Pulmonary artery endothelial cell (primary cell): ENCODE measurements at places on chromosomes 13 and 19. TPM values are rescaled to one million over a fixed set of nuclear protein-coding genes. Genes with fewer than 3 reads are reported as not detected.

DNA sequence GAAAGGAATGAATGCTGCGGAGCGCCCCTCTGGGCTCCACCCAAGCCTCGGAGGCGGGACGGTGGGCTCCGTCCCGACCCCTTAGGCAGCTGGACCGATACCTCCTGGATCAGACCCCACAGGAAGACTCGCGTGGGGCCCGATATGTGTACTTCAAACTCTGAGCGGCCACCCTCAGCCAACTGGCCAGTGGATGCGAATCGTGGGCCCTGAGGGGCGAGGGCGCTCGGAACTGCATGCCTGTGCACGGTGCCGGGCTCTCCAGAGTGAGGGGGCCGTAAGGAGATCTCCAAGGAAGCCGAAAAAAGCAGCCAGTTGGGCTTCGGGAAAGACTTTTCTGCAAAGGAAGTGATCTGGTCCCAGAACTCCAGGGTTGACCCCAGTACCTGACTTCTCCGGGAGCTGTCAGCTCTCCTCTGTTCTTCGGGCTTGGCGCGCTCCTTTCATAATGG lies 8.6 kb downstream of the PDX1 start:
- no peak for DNase-seq

The IFNL1 gene
- not detected in 2 replicates for total RNA-seq

DNA sequence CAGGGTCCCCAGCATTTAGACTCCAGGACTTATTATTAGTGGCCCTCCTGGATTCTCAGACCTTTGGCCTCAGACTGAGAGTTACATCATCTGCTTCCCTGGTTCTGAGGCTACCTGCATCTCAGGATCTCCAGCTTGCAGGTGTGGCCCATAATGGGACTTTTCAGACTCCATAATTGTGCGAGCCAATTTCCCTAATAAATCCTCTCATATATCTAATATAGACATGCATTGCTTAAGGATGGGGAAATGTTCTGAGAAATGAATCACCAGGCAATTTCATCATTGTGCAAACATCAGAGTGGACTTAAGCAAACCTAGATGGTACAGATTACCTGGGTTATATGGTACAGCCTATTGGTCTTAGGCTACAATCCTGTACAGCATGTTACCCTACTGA lies 116.5 kb upstream of the FBXL3 start:
- no peak for DNase-seq

DNA sequence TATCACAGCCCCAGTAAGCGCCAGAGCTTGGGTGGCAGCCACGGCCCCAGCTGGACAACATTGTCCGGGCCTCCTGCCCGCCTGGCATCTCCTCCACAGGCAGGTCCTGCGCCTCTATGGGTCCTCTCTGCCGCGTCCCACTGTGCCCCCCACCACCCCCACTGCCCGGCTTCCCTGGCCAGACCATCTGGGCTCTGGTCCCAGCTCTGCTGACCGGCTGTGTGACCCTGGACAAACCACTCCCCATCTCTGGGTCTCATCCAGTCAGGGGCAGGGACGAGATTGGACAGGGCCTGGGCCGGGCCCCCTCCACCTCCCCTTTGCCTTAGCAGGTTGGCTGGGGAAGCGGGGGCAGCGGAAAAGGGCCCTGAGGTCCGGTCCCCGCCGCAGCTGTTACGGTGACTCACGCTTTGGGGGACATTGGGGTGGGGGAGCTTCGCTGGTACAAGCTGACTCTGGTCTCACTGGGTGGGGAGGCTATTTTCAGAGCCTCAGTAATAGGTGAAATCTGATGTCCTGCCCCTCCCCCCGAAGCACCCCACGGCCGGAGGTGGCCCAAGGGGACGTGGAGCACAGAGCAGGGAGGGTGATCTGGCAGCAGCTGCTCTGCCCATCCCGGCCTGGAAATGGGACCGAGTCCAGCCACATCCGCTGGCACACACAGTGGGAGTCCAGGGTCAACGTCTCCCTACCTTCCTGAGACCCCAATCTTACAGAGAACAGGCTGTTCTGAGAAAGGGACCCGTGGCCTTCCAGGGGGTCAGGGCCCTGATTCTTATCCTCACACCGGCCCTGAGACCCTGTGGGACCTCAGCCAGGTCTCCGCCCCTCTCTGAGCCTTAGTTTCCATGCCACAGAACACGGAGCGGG lies 9.1 kb downstream of the NFIC start:
- no peak for DNase-seq

The SMAD9 gene
- 3.2 and 5.0 TPM in 2 replicates for total RNA-seq

- DNase-seq, result no peak
These were observed 106.1 kb downstream of the COL4A2 start for GRCh38 chr13:110413016-110413675.

GRCh38 chr19:55284405-55285058 lies 735 bp downstream of the BRSK1 start:
- DNase-seq, result no peak

DNA sequence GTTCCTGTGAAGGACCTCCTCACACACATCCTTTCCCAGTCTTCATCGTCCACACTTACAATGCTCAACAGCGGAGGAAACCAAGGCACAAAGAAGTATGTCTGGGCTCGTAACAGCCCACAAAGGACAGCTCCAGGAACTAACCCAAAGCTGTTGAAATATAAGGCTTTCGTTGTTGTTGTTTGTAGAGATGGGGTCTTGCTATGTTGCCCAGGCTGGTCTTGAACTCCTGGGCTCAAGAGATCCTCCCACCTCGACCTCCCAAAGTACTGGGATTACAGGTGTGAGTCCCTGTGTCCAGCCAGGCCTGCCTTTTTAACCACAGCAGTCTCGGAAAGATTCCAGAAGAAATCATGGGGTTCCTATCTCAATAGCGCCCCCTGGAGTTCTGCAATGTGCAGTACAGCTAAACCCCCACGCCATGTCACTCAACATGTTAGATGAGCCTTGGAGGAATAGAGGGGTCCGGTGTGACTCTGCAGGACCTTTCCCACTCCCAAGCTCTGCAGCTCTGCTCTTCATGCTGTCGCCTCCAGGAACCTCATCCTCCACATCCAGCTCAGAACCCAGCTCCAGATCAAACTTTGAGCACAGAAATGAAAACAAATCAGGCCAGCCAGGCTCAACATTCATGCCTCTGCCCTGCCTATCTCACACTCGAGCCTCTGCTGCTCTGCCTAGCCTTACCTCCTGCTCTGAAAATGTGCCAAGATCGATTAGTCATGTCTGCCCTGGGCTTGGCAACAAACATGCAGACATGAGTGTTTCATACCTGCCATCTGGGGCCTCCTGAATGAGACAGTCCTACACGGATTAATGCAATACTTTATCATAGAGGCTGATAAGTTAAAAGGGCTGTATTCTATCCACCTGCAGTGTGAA lies 7.5 kb downstream of the PLA2G4C start:
- no peak for DNase-seq

GRCh38 chr19:39218230-39219007 lies 14.4 kb upstream of the SYCN start:
- no peak for DNase-seq

The ATXN8OS gene
- not detected in 2 replicates for total RNA-seq

DNA sequence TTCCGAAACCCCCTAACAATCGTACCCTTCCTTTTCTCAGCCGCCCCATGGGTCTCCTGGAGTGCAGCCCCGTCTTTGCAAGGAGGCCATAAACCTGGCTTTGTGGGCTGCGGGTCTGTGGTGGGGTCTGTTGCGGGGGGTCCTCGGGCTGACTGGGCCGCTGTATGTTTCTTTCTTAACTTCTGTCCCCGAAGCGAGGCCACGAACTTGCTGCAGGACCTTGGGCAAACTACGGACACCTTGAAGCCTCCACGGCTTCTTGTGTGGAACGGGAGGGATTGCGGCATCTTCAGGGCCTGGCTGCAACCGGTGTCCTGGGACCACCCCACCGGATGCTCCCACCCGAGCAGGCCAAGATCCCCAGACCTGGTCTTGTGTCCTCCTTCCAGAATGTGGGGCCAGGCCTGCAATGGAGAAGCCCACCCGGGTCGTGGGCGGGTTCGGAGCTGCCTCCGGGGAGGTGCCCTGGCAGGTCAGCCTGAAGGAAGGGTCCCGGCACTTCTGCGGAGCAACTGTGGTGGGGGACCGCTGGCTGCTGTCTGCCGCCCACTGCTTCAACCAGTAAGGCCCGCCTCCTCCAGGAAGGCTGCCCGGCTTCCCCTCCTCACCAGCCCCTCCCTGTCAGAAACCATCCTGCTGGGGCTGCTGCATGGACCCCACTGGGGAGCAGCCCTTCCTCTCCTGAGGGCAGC lies 12.0 kb downstream of the TIMM13 start:
- no peak for DNase-seq

The NTN5 gene
- total RNA-seq, result 0.07 TPM in 1 of 2 replicates, not detected in the other

GRCh38 chr19:1015782-1016646 lies 4.9 kb downstream of the TMEM259 start:
- no peak for DNase-seq

The REEP6 gene
- 0.53 and 0.60 TPM in 2 replicates for total RNA-seq

DNA sequence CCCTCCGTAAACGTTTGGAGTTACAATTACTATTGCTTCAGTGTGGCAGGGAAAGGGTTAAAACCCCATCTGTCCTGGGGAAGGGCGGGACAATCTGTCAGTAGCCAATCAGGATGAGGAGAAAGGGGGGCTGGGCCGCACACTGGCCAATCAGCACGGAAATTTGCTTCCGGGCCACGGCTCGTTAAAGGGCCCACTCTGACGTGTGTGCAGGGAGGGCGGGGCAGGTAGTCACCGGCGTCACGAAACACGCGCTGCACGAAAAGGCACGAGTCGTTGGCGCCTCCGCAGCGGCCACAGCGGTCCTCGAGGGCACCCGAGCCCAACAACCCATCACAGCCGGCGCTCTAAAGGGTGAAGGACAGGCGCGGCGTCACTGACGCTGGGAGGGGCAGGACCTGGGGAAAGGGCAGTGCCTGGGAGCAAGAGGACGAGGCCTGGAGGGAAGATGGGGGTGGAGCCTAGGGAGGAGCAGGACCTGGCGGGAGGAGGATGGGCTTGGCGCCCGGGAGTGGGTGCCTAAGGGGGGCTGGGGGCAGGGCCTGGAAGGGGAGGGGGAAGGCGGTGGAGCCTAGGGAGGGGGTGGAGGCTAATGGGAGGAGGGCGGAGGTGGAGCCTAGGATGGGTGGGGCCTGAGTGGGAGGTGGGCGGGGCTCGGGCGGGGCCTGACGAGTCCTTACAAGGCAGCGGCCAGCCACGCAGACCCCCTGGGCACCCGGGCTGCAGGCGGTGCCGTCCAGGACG lies 4.9 kb downstream of the ADAMTSL5 start:
- peak; percentile 69 for DNase-seq

The RFPL4AL1 gene
- 0.21 TPM in 1 of 2 replicates, not detected in the other for total RNA-seq

GRCh38 chr19:49364083-49364737 lies 533 bp downstream of the DKKL1 start:
- no peak for DNase-seq

DNA sequence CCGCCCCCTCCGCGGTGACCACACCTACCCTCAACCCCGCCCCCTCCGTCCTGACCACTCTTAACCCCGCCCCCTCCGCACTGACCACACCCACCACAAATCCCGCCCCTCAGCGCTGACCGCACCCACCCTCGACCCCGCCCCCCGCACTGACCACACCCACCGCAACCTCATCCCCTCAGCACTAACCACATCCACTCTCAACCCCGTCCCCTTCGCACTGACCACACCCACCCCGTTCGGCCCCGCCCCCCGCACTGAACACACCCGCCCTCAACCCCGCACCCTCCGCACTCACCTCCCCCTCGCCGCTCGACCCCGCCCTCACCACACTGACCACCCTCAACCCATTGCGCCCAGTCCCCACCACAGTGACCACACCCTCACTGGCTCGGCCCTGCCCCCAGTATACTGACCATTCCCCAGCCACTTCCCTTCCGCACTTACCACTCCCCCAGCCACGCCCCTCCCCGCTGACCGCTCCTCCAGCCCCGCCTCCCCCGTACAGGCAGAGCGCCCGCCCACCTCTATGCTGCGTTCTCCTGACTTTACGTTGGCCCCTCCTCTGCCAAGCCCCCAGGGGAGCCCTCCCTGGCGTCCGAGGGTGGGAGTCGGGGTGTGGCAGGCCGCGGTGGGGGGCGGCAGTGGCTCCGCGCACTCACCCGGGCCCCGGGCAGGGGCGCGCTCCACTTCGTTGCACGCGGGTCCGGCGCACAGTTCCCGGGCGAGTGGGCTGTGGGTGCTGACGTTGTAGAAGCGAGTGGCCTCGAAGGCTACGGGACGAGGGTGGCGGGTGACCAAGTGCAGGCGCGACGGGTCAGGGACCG lies 8.4 kb downstream of the F2RL3 start:
- DNase-seq, result peak; percentile 69

DNA sequence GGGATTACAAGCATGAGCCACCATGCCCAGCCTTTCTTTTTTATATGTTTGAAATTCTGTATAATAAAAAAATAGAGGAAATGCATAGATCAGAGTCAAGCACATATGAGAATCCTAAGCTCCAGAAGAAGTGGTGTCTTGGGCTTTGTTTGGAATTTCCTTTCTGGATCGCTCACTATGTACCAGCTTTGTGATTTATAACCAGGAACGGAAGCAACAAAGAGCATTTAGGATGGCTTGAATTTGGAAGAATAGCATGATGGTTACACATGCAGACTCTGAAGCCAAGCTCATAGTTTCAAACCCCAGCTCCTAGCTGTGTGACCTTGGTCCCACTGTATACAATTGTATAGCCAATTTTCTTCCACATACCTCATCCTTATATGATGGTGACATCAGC lies 28.0 kb upstream of the SLC15A1 start:
- no peak for DNase-seq

The TMEM150B gene
- not detected in 2 replicates for total RNA-seq

The HIPK4 gene
- 0.07 TPM in 1 of 2 replicates, not detected in the other for total RNA-seq

The ZNF433 gene
- total RNA-seq, result 2.4 and 2.6 TPM in 2 replicates

GRCh38 chr19:821825-822503 lies at the start of gene PLPPR3:
PLPPR3 (minus strand) TSS chr19:821955; CDS start chr19:821559, 396 bp downstream.
- no peak for DNase-seq

DNA sequence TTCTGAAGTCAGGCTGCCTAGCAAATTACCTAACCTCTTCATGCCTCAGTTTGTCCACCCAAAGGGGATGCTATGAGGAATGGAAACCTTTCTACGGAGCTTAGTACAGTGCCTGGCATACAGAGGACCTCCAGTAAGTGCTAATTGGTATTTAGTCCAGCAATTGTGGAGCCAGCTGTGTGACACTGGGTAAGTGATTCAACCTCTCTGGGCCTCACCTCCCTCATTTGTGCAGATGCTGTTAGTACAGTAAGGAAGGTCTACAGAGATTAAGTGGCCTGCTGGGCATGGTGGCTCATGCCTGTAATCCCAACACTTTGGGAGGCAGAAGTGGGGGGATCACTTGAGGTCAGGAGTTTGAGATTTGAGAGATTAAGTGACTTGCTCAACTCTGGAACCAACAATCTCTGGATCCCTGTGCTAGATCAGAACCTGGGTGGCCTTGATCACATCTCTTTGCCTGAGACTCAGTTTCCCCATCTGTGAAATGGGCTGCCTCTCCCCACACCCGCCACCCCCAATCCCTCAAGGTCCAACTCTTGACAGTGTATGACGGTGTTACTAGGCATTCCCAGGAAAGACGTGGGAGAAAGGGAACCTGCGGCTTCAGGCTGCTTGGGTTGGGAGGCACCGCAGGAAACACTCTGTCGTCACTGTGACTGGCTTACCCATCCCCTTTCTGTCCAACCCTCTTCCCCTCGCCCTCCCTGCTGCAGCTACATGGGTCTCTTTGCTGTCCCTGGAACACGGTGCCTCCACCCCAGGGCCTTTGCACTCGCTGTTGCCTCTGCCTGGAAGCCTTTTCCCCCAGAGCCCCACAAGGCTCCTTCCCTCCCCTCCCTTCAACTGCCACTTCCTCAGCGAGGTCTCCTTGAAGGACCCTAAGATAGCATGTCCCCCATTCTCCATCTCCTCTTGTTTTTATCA lies 18.3 kb downstream of the PRKD2 start:
- no peak for DNase-seq
